Gastrocnemius medialis (tissue), 4 donors: ENCODE measurements at places on chromosomes 2 and 18. TPM values are rescaled to one million over a fixed set of nuclear protein-coding genes. Genes with fewer than 3 reads are reported as not detected.

AQP4 gene
- total RNA-seq, result 12.5 TPM

PPP1R1C gene
- not detected for total RNA-seq

DCC gene
- total RNA-seq, result not detected

ELOA2 gene
- not detected for total RNA-seq

AKAIN1 gene
- not detected for total RNA-seq

CRYGD gene
- total RNA-seq, result not detected

ZNF892 gene
- total RNA-seq, result 4.5 TPM

FZD7 gene
- total RNA-seq, result 6.7 TPM

NDC80 gene
- not detected for total RNA-seq

CTIF gene
- 20.2 TPM for total RNA-seq

SCN2A gene
- total RNA-seq, result not detected

ALLC gene
- total RNA-seq, result not detected

PRSS56 gene
- total RNA-seq, result 1.0 TPM

GRB14 gene
- total RNA-seq, result 2.1 TPM

CDH2 gene
- total RNA-seq, result not detected

CHRNG gene
- total RNA-seq, result 3.5 TPM

FBXO15 gene
- total RNA-seq, result not detected

GNAL gene
- total RNA-seq, result 13.1 TPM

ASB1 gene
- total RNA-seq, result 33.6 TPM

CCDC141 gene
- 2.8 TPM for total RNA-seq

POTEC gene
- total RNA-seq, result not detected

CAPN13 gene
- total RNA-seq, result not detected

RNF125 gene
- 6.4 TPM for total RNA-seq

LCT gene
- 0.13 TPM for total RNA-seq

MOGAT1 gene
- not detected for total RNA-seq

CDH7 gene
- total RNA-seq, result not detected

HOXD4 gene
- 1.4 TPM for total RNA-seq

MYCN gene
- 0.25 TPM for total RNA-seq

IL37 gene
- not detected for total RNA-seq

MAT2A gene
- 53.6 TPM for total RNA-seq

TMEM198 gene
- 4.7 TPM for total RNA-seq

HOXD10 gene
- total RNA-seq, result not detected
